ENCODE measurements at places on chromosomes 5 and 9.

DNA sequence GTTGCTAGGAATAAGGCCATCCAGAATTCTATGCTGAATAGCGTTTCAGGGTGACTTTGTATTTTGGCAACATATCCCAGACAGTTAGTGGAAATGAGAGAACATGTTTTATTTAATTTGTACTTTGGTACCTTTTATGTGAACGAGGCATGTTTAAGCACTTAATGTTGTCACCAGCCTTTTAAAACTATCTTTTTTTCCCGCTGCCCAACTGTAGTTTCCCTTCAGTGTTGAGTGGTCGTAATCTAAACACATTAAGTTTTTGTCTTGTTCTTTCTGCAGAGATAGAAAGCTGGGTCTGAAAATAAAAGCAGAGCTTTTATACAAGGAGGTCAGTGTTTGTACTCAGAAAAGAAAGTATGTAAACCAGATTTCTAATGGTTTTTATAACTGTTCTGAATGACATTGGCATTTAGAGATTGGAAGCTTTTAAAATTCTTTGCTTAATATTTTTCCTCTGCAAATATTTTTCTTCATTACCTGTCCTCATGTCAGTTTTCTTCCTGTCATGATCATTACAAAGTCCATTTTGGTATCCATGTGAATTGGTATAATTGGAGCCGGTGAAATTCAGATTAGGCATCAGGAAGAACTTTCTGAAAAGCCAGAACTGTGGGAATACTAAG, 100.7 kb downstream of the ARHGEF28 start:
- no peak for DNase-seq

DNA sequence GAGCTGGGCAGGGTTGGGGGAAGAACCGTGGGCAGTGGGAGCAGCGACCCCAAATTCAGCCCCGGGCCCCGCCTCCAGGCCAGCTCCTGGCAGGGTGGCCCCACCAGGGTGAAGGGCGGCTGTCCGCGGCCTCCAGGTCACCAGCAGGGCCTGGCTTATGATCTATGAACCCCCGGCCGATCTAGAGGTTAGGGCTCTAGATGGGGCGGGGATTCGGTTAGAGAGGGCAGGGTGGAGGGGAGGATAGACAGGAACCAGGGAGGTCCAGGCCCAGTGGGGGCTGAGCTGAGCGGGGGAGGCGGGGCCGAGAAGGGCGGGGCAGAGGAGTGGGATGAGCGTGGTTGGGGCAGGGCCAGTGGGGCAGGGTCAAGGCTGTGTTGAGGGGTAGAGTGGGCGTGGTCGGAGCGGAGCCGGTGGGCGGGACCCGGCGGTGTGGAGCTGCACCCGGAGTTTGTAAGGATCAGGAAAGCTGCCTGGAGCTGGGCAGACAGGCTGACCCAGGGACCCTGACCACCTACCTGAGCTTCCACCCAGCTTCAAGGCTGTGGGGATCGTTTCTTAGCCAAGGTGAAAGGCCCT, 29.3 kb upstream of the OBP2B start:
- DNase-seq = no peak

DNA sequence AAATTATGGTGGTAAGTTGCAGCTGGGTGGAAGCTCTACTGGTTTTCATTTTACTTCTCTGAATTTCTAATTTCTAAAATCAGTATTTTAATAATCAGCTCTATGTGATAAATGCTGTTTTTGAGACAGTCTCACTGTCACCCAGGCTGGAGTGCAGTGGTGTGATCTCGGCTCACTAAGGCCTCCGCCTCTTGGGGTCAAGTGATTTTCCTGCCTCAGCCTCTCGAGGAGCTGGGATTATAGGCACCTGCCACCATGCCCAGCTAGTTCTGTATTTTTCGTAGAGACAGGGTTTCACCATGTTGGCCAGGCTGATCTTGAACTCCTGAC, 1.5 kb upstream of the RALGDS start:
- DNase-seq = no peak

DNA sequence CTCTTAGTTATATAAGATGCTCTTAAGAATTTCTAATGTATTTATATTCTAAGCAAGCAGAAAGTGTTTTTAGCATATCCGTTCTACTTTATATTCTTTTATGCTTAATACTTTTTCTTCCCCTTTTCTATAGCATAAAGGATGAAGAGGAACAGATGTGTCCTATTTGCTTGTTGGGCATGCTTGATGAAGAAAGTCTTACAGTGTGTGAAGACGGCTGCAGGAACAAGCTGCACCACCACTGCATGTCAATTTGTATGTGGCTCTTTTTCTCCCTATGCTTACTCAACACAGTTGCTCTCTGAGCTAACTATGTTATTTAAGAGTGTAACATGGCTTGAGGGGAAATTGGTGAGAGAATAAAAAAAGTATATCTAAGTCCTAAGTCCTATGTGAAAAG, 37.6 kb upstream of the SETD9 start:
- DNase-seq = no peak

GRCh38 chr5:96763026-96763425, 44.7 kb downstream of the ERAP1 start:
- no peak for DNase-seq

GRCh38 chr5:91362935-91363334, 20.2 kb downstream of the ARRDC3 start:
- DNase-seq = no peak

GRCh38 chr9:69199769-69200470, 25.8 kb downstream of the TJP2 start:
- peak; percentile 88 for DNase-seq

DNA sequence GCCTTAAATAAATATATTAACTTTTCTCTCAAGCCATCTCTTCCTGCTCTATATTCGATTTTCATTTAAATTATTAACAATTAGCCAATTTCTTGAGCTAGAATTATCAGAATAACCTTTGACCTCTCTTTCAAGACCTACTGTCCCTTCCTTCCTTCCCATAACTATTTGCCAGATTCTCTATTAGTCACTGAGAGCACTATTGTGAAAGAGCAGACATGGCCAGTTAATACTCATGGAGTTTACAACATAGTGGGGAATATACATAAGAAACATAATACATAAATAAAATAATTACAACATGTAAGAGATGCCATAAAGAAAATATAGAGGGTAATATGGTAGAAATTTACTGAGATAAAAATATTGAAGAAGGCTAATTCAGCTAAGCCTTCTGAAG, 72.1 kb upstream of the CHD1 start:
- peak; percentile 24 for DNase-seq

DNA sequence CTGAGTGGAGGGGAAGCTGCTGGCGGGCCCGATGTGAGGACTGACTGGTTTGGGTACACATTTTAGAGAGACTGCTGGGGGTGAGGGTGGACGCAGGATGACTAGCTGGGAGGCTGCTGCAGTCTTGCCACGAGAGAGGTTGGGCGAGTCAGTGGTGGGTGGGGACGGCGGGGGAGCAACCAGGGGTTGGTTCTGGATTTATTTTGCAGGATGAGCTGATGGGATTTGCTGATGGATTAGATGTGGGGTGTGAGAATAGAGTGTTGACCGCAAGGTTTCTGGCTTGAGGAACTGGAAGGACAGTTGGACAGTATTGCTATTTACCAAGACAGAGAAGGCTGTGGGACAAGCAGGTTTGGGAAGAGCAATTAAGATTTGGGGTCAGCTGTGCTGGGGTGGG, 5.8 kb upstream of the NDST1 start:
- no peak for DNase-seq

DNA sequence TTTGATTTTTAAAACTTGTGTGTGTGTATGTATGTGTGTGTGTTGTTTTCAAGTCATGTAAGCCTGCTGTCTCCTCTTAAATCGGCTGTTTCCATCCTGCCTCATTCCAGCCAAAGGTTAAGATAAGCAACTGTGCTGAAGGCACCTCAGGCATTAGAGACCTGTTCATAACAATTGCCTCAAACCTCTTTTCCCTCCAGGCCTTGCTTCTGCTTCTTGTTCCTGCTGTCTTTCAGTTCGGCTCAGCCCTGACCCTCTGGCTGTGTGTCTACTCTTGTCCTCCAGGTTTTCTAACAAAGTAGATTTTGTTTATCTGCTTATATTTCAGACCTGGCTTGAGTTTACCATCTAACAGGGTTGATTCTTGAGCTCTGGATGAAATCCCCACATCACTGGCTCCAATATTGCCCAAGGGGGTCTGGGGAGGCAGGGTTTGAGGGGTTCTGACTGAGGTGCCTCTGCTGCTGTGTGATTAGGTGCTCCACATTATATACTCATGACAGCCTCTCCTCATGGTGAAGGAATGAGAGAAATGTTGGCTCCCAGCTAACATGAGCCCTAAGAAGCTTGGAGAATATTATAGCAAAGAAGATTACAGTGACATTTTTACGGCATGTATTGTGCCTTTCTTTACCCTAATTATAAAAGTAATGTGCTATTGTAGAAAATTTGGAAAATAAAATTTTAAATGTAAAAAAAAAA, 229.7 kb upstream of the PIK3R1 start:
- DNase-seq = no peak

DNA sequence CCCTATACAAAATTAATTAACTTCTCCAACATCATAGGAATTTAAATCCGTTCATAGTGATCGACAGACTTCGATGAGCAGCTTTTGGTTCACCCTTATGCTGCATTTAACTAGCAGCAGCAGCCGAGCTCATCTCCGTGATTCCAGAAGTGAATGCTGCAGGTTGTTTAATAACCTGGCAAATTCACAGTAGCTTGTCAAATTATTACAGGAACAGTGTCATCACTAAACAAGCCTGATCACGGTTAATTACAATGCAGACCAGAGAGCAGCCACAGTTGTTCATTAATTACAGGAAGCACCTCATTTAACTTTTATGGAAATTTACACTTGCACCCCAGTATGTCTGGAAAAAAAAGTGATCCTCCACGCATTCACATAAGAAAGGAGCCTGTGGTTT, 188.2 kb downstream of the BNC2 start:
- DNase-seq = no peak

- DNase-seq = no peak
These were observed 4.8 kb downstream of the LHX2 start for GRCh38 chr9:124016175-124017050.

GRCh38 chr5:59473611-59474010, 419.9 kb downstream of the PDE4D start:
- DNase-seq = no peak

- no peak for DNase-seq
These were observed 50.0 kb downstream of the TSSK1B start for GRCh38 chr5:113384782-113385285.

GRCh38 chr9:21533597-21533996, 51.5 kb upstream of the IFNE start:
- no peak for DNase-seq

GRCh38 chr5:38403406-38403805, 145.0 kb downstream of the EGFLAM start:
- DNase-seq = no peak

DNA sequence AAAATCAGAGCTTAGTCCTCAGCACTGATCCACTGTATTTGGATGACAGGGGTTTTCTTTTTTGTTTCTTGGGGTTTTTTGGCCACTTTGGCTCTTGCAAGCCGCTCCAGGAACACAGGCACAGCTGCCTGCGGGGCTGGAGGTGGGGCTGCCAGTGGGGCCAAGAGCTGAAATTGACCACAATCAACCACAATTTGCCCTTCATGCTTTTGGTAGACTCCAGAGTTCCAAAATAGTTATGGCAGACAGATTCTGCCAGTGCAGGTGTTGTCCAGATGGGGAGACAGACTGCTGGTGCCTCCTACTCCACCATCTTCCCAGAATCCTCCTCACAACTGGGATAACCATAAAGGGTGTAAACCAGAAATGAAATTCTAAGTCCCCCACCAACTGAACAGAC, 36.5 kb downstream of the PLEKHG4B start:
- DNase-seq = no peak

- no peak for DNase-seq
These were observed 143.5 kb downstream of the GPBP1 start for GRCh38 chr5:57317341-57317740.

DNA sequence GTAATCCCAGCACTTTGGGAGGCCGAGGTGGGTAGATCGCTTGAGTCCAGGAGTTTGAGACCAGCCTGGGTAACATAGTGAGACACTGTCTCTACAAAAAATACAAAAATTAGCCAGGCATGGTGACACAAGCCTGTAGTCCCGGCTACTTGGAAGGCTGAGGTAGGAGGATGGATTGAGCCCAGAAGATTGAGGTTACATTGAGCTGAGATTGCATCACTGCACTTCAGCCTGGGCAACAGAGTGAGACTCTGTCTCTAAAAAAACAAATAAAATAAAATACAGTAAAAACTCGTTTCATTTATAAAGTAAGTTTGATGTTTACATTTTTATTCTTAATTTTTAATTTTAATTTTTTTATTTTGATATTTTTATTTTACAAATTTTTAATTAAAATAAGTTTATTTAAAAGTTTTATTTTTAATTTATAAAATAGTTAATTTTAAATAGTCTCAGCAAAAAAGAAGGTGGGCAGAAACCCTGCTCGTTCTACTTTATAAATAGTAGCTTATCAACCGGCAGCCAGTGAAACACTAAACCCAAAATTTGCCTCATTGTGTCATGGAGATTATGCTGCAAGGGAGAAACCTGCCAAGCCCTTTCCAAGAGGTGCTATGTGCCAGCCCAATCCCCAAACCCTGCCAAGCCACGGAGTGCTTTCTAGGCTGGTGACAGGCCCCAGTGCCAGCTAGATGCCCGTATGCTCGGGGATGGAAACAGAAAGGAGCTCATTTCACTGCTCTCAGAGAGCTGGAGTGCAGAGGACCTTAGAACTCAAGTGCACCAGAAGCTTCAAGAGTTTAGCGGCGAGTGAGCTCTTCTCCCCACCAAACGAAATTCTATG, 38.9 kb downstream of the SERINC5 start:
- no peak for DNase-seq

DNA sequence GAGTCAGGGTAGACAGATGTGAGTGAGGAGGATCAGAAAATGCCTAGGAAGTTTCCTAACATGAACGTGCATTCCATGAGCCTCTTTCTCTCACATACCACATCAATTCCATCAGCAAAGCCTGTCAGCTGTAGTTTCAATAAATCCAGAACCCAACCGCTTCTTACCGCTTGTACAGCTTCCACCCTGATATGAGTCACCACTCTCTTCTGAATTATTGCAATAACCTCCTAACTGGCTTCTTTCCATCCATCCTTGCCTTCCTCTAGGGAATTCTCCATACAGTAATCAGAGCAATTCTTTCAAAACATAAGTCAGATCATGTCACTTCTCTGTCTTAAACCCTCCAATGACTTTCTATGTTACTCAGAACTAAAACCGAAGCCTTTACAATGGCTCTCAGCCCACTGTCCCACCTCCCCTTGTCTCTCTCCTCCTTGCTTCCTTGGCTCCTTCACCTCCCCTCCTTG, 8.1 kb upstream of the RAD23B start:
- peak; percentile 93 for DNase-seq

- no peak for DNase-seq
These were observed 137.1 kb downstream of the ARL15 start for GRCh38 chr5:54173251-54173650.

DNA sequence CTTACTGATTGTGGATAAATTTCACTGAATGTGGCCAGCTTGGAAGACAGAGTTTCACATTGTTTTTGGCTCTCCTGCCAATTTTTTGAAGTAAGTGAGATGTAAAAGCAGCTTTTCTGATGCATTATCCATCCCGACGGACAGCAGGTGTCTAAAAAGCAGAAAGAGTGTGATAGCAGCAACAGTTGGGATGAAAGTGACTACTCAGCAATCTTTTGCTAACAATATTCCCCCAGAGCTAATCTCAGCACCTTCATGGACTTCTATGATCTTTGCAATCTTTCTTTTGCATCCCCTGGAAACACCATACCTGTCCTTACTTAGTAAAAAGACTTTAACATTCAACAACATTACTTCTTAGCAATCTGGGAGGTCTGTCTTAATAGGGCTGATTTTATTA, 5.4 kb downstream of the CD72 start:
- DNase-seq = no peak
